ENCODE measurements at places on chromosomes 2 and 18. TPM values are rescaled to one million over a fixed set of nuclear protein-coding genes. Genes with fewer than 3 reads are reported as not detected.

DNA sequence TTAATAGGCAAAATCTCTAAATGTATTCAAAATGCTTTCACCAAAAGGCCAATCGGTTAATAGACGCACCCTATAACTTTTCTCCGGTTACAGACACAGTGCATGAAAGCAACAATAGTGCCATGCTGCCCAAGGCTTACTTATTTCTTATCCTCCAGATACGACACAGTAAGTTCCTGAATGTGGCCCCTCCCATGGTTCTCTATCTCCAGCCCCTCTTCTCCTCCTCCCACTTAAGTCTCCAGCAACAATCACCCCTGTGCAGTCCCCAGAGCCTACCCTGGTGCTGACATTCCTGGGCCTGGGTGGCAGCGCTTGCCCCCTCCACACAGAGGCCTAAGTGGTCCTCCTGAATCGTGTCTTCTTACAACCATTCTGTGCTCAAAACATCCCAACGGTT is 3.6 kb downstream of the KIDINS220 start:
- DNase-seq: no peak

DNA sequence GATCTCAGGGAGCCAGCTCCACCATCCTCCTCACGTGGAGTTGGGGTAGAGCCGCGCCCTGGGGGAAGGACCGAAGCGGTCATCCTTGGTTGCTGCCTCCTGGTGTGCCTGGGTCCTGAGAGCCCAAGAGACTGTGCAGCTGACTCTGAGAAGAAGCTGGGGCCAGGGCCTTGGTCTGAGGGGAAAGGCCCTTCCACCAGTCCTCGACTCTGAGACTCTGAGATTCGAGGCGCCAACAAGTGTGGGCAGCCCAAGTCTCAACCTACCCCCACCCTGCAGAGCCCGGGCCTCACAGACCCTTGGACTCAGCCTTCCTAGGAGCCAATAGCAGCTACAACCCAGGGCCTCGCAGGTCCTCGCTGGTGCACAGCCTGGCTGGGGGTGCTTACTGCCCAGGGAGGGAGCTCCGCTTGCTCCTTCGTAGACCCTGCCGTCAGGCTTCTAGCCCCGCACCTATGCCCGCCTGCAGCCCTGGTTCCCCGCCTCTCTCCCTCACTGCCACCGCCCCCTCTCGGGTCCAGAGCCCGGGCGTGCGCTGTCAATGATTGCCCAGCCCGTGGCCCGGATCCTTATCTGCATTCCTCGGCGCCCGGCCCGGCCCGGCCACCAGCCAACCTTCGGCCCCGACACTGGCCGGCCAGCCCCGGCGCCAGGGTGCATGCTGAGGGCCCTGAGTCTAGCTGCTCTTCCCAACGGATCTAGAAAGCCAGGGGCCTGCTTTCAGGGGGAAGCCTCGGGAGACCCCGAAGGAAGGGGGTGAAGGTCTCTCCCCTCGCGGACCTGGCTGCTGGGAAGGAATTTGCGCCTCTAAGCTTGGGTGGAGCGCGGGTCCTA is 2.0 kb downstream of the IHH start:
- DNase-seq: peak; percentile 73

- DNase-seq: no peak
Measured at GRCh38 chr2:177554365-177554764, 161.8 kb downstream of the AGPS start.

GRCh38 chr2:227886149-227886548 is 14.7 kb downstream of the DAW1 start:
- DNase-seq: no peak

DNA sequence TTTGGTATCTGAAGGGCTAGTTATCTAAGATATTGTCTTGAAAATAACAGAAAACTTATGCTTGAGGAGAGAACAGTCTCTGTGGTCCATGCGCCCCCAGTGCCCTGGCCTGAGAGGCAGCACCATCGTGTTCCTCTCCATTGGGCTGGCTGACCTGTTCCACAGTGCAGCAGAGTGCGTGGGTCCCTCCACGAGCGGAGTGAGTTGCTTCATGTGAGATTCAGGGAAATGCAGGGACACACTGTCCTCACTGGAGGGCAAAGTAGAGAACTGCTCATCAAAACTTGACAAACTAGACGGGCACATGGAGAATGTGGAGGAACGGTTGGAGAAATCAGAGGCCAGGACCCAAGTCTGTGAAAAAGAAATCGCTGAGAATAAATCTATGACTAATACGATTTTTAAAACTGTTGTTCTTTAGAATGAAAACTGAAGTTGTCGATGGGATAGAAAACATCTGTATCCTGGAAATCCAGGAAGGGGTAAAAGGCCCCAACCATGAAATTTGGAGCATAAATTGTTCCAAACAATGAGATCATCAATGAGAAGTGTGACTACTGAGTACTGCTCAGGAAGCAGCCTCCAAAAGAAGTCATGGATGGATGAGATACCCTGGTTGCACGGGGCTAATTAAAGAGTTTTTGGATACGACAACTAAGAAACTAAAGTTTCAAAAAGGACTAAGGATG is 58.1 kb downstream of the REV1 start:
- no peak for DNase-seq

DNA sequence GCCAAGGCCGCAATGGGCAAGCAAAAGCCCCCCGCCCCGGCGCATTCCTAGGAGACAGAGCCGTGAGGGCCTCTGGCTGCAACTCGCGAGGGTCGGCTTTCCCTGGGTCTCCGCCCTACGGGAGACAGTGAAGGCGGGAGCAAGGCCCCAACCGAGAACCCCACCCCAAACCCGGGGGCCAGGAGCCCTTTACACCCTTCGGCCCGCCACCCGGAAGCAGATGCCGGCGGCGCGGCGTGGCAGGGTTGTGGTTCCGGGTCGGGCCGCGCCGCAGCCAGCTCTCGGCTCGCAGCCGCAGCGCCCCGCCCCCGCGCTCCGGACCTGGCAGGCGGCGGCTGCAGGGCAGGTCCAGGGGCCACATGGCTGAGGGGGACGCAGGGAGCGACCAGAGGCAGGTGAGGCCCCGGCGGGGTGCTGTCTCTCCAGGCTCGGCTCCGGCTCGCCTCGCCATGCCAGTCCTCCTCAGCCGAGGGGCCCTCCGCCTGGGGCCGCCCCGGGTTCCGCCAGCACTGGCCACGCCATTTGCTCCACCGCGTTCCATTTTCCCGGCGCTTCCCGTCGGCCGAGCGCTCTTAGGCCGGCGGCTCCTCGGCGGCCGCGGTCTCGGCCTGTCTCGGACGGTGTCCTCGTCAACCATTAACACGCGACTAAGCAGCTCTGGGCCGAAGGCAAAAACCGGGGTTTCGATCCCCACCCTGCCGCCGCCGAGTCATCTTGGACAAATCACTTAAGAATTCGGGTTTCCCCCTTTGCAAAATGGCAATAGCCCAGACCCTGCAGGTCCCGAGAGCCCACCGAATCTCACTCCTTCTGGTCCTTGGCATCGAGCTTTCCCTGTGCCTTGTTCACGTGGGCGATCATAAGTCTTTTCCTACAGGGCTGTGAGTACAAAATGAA is at the start of gene IMPACT:
TSS of gene IMPACT (plus strand) at position 273 of the 897 bp plus-strand sequence. CDS start at position 360, 87 bp downstream.
- peak; percentile 91 for DNase-seq

DNA sequence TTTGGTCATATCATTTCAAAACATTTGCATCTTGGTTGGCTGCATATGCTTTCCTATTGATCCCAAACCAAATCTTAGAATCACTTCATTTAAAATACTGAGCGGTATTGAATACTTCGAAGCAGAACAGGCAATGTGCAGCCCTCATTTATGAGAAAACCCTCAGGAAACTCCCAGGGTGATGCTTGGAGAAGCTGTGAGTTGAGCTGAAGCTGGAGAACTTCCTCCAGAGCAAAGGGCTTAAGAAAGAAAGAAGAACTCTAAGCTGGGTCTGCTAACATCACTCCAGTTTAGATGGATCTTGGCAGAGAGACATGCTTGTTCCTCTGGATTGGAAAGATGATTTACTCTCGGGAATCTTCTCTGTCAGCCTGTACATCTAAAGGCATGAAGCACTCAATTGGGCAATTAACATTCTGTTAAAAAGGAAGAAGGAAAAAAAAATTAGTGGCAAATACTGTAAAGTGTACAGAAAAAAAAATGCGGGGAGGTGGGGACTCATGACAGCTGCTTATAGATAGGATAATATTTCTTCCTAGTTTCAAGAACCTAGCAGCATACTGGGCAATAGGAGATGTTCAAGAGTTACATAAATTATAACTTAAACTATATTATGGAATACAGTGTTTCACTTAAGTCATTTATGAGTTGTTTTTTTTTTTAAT is 49.5 kb downstream of the ATIC start:
- DNase-seq: no peak

GRCh38 chr18:6589923-6590322 is 139.6 kb upstream of the ARHGAP28 start:
- no peak for DNase-seq

GRCh38 chr2:226772389-226773179 is 27.0 kb downstream of the IRS1 start:
- no peak for DNase-seq

DNA sequence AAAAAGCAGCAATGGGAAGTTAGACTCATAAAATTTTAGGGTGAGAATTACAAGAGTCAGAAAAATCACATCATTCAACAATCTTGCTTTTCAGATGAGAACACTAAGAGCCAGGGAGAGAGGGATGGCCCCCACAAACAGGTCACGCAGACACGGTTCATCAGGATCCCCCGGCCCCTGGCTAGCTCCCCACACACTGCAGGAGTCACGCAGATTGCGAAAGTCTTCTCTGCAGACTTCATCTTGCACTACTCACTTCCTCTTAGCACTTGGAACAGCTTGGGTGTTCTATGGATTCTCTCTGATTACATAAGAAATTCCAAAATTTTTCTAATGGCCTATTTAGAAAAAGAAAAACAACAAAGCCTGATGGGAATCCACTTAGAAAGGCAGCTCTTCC is 21.6 kb upstream of the SULT1C2 start:
- DNase-seq: no peak

DNA sequence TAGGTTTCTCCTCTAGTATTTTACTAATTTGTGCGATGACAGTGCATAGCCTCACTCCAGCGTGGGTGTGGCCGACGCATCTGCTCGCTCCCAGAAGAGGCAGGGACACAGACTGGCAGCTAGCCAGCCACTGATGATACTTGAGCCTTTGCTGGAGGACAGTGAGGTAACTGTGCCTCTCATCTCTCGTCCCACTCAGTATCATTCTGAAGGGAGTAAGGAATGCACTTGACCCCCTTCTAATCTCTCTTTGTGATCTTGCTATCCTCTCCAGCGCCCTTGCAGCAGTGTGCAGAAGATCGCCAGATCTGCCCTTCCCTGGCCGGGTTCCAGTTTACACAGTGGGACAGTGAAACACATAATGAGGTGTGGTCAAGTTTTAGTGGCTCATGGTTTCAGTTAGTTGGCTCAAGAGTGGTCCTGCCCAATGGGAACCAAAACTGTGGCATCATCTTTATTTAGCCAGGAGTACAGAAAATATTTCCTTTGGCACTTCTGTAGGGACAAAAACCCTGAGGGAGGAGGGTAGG is 17.5 kb downstream of the NCAPH start:
- DNase-seq: peak; percentile 80

- DNase-seq: no peak
Measured at GRCh38 chr2:157319795-157320194, 5.8 kb downstream of the ERMN start.

DNA sequence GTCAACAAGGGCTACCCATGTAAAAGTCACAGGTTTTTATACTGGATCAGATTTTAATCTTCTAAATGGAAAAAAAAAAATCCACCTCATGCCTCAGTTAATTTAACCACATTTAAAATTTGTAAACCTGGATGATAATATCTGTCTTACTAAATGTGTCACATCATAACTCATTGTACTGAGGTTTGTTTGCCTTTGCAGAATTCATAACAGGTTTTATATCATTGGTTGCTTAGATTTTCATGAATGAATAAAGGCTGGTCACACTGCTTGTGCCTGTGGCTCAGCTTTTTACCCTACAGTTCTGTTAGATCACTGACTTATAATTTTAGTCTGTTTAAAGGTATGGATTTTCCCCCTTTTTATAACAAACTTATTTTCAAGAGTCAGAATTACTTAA is 48.9 kb downstream of the PSMD14 start:
- no peak for DNase-seq

MBOAT2 gene
- total RNA-seq: 13.2 TPM

C2orf66 gene
- not detected for total RNA-seq

SAG gene
- total RNA-seq: not detected

All from Right ventricle myocardium superior (tissue), 1 donor.